ENCODE measurements at places on chromosomes 11 and 22. TPM values are rescaled to one million over a fixed set of nuclear protein-coding genes. Genes with fewer than 3 reads are reported as not detected.
A peak's percentile ranks its signal among the peaks of the same experiment; 100 is the strongest.

DNA sequence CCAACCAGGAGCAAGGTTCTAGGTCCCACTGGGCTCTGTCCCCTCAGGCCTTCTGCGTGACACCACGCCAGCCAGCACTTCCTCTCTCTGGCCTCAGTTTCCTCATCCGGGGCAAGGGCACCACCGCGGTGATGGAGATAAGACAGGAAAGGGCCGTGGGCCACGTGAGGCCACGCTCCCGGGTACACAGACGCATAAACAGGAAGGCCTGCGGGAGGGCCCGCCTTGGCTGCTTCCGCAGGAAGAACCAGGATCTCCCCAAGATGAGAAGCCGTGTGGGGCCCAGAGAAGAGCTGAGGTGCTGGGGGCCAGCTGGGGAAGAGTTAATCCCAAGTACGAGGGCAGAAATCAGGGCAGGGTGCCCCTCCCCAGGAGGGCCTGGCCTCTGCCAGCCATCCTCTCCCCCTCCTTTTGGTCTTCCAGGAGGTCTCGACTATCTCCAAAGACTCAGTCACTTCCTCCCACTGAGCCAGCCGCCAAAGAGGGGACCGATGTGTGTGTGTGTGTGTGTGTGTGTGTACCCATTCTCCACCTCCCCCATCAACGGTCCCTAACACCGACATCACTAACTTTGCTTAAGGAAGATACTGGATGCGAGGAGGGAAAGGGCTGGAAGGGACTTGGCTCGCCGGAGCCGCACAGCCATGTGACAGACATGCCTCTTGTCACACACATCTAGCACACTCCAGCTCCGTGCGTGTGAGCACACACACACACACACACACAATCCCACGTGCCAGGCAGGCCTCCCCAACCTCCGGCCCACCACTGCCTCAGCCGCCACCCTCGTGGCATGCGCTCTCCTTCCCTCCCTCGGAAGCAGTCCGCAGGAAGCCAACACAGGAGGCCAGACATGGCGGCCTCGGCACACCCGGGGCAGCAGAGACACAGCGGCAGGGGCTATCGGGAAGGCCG, 1.4 kb downstream of the MFNG start:
- H3K4me1 ChIP-seq = peaks cover 3% of the 10 kb centered on the region
- DNase-seq = peak; percentile 21
- no peaks in the 10 kb centered on the region for H3K27me3 ChIP-seq
- H3K36me3 ChIP-seq = no peaks in the 10 kb centered on the region
- H3K4me3 ChIP-seq = peak overlapping the region; percentile 19
- H3K27ac ChIP-seq = peak overlapping the region; percentile 21

Gene OR51I1
- total RNA-seq = not detected

Gene SLC35E4
- 10.5 TPM for total RNA-seq

Gene DBX1
- total RNA-seq = not detected

DNA sequence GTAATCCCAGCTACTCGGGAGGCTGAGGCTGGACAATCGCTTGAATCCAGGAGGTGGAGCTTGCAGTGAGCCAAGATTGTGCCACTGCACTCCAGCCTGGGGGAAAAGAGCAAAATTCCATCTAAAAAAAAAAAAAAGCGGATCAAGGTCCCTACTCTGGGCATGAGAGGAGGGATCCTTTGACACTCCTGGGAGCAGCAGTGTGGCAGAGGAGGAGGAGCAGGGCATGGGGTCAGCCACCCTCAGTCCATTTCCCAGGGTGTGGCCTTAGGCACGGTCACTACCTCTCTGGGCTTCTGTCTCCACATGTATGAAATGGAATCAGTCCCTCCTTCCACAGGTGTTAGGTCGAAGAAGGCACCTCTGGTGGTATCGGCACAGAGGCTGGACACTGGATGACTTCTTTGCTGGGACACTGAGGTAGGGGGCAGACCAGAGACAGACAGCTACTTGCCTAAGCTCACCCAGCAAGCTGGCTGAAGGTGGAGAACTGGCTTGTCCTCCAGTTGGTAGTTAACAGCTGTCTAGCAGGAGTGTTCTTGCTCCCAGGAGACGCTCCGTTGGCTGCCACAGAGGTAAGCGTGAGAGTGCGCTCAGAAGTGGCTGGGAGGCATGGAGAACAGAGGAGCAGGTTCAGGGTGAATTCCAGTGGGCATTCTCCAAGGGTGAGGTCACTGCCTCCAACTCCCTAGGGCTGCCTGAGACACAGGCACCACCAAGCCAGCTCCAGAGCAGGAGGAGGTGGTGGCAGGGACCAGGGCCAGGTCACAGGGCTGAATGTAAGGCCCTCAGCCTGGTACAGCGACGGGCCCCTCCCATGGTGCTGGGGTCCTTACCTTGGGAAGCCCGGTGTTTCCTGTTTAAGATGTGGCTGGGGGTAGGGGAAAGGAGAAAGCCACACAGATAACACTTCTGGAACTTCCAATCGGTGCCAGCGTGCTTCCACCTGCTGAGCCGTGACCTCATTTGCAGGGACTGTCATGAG, 19.5 kb downstream of the TXN2 start:
- no peaks in the 10 kb centered on the region for H3K36me3 ChIP-seq
- H3K27ac ChIP-seq = peak overlapping the region; percentile 51
- H3K27me3 ChIP-seq = no peaks in the 10 kb centered on the region
- peaks cover 17% of the 10 kb centered on the region for H3K4me1 ChIP-seq

Gene MN1
- 5.5 TPM for total RNA-seq

- peak overlapping the region; percentile 14 for H3K27ac ChIP-seq
- peak overlapping the region; percentile 30 for H3K4me3 ChIP-seq
- DNase-seq = peak; percentile 6
- H3K27me3 ChIP-seq = no peaks in the 10 kb centered on the region
- no peaks in the 10 kb centered on the region for H3K4me1 ChIP-seq
- H3K36me3 ChIP-seq = no peaks in the 10 kb centered on the region
Measured at GRCh38 chr11:83681031-83681781, 395.0 kb upstream of the CCDC90B start.

All from prostate gland (tissue), 2 donors.